ENCODE measurements at places on chromosomes 5 and 9.

DNA sequence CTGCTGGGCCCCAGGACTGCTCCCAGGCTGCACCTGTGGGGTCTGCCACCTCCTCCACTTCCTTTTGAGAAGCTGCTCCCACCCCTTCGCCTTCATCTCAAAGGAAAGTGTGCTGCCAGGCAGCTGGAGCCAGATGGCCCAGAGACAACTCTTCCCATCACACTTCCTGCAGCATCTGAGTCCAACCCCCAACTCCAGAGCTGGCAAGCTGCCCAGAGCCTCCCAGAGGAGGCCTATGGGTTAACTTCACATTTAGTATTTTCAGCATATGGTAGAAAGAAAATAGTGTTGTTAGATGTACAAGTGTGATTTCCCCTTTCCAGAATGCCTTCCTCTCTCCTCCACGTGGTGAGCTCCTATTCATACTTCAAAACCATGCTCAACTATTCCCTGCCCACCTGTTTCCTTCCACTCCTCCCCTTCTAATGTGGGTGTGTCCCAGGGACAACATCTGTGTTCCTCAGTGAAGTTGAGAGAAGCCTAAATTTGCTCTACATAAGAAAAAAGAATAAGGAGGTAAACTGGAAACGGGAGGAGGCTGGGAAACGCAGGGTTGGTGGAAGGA is 38.6 kb upstream of the KCNMB1 start:
- DNase-seq = no peak
- H3K36me3 ChIP-seq = no peaks in the 10 kb centered on the region
- H3K27ac ChIP-seq = peak overlapping the region; percentile 9
- H3K4me1 ChIP-seq = no peaks in the 10 kb centered on the region
- peaks cover 34% of the 10 kb centered on the region for H3K27me3 ChIP-seq

GRCh38 chr5:80122579-80122978 is 87.4 kb downstream of the THBS4 start:
- H3K36me3 ChIP-seq = peaks cover 4% of the 10 kb centered on the region
- no peak for DNase-seq
- H3K27me3 ChIP-seq = no peaks in the 10 kb centered on the region
- peaks cover 26% of the 10 kb centered on the region for H3K4me1 ChIP-seq
- H3K27ac ChIP-seq = no peak overlapping the region

- DNase-seq = no peak
- no peak overlapping the region for H3K4me3 ChIP-seq
- H3K4me1 ChIP-seq = peaks cover 10% of the 10 kb centered on the region
- no peaks in the 10 kb centered on the region for H3K27me3 ChIP-seq
- peaks cover 2% of the 10 kb centered on the region for H3K36me3 ChIP-seq
- no peak overlapping the region for H3K27ac ChIP-seq
Observed at GRCh38 chr9:95087659-95088242, 229.8 kb downstream of the FANCC start.

DNA sequence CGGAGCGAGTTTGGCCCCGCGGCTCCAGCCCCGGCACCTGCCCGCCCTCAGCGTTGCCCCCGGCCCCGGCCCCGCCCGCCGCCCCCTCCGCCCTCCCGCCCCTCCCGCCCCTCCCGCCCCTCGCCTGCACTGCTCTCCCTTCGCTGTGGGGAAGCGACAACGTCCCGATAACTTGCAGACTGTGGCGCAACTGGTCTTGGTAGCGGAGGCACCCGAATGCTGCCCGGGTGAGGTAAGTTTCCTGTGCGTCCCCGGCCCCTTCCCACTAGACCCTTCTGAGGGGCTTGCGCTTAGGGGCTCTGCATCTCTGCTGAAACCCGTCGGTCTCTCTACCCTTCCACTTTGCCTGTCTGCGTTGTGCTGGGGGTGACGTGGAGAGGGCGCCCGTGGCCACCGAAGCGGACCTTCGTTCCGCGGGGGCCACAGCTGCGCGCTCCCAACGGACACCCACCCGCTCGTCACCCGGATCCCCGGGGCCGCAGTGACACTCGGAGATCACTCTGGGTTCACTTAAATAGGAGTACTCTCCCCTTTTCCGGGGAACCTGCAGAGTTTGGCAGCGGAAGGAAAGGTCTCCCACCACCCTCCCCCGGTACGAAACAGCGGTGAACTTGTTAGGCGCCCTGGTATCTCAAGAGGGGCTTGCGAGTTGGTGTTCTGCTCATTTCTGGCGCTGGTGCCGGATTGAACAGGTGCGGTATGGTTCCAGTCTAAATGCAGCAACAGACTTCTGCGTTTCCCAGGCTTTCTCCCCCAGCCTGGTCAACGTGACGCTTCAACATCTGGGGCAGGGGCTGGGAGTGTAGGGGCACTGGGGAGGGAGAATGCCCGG is 707 bp downstream of the PIP5K1B start:
- H3K4me1 ChIP-seq = peaks cover 5% of the 10 kb centered on the region
- H3K27me3 ChIP-seq = peaks cover 93% of the 10 kb centered on the region
- no peak overlapping the region for H3K27ac ChIP-seq
- H3K36me3 ChIP-seq = no peaks in the 10 kb centered on the region

GRCh38 chr9:32942755-32943460 is 58.5 kb downstream of the APTX start:
- no peaks in the 10 kb centered on the region for H3K36me3 ChIP-seq
- H3K4me1 ChIP-seq = no peaks in the 10 kb centered on the region
- no peak overlapping the region for H3K4me3 ChIP-seq

GRCh38 chr9:35526087-35526801 is 36.3 kb downstream of the RUSC2 start:
- H3K36me3 ChIP-seq = no peaks in the 10 kb centered on the region
- peaks cover 3% of the 10 kb centered on the region for H3K4me1 ChIP-seq
- no peak for DNase-seq
- H3K27me3 ChIP-seq = no peaks in the 10 kb centered on the region
- no peak overlapping the region for H3K4me3 ChIP-seq

- no peaks in the 10 kb centered on the region for H3K36me3 ChIP-seq
- no peak overlapping the region for H3K27ac ChIP-seq
- DNase-seq = no peak
- H3K27me3 ChIP-seq = peaks cover 73% of the 10 kb centered on the region
Observed at GRCh38 chr5:159304961-159305595, 25.2 kb downstream of the IL12B start.

- H3K27me3 ChIP-seq = no peaks in the 10 kb centered on the region
- DNase-seq = no peak
- no peaks in the 10 kb centered on the region for H3K36me3 ChIP-seq
- H3K4me3 ChIP-seq = no peak overlapping the region
Observed at GRCh38 chr5:126368239-126368812, 54.9 kb upstream of the GRAMD2B start.

DNA sequence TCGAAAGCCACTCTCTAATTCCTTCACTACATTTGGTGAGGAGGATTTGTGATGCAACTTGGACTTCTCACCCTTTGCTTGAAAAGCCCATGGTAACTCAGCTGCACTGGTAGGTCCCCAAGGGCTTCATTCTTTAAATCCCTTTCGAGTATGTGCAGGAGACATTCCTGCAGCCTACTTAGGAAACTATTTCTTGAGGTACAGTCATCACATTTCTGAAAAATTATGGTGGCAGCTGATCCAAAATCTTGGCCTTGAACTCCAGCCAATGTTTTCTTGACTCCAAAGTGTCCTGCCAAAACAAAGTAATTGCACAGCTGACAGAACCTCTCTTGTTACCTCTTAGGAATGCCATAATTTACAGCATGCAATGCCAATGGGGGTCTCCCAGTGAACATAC is 99.7 kb downstream of the NPR3 start:
- H3K4me1 ChIP-seq = no peaks in the 10 kb centered on the region
- no peaks in the 10 kb centered on the region for H3K36me3 ChIP-seq
- H3K27ac ChIP-seq = no peak overlapping the region

DNA sequence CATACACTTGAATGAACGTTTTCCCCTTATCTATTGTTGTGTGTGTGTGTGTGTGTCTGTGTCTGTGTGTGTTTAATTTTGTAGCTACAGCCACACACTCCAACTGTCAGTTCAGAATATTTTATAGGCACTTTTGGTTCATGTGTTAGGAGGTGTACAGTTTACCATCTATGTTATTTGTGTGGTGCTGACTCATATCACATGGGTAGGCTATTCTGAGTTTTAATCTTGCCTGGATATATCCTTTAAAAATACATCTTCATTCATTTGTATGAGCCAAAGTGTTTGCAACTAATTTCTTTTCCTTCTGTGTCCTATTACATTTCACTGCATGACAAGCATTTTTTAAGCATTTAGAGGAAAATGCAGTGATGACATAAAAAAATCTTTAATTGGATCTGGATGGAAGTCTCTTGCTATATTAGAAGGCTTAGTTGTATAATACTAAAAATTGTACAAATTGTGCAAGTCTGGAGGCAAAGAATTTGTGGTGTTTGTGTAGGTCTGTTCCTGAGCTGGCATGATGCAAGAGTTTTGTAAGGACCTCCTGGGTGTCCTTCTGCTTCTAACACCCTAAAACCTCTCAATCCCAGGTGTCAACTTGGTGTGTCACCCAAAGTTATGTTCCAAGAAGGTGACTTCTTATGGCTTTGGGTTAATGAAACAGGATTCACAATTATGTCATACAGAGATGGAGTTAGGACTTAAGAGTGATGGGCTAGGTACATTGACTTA is 52.4 kb upstream of the HMHB1 start:
- no peaks in the 10 kb centered on the region for H3K27me3 ChIP-seq
- no peak for DNase-seq
- H3K4me1 ChIP-seq = no peaks in the 10 kb centered on the region
- peaks cover 1% of the 10 kb centered on the region for H3K36me3 ChIP-seq

- H3K4me3 ChIP-seq = no peak overlapping the region
- H3K27ac ChIP-seq = no peak overlapping the region
- H3K4me1 ChIP-seq = peaks cover 18% of the 10 kb centered on the region
- peaks cover 59% of the 10 kb centered on the region for H3K27me3 ChIP-seq
Observed at GRCh38 chr5:93577854-93578812, 2.9 kb downstream of the NR2F1-AS1 start.

DNA sequence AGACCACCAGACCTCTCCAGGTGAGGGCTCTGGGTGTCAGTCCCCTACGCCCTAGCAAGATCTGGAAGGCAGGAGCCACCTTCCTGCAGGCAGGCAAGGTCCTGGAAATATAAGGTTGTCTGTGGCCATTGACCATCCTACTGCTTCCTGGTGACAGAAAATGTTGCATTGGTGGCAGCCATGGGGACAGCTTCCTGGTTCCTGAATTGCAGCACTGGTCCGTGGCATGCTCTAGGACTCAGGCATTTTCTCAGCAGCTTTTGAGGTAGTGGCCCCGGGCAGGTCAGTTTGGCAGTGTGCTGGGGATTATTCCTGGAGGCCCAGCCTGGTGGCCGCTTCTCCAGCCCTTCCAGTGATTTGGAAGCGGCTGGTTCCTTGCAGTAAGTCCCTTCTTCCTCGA is 36.6 kb upstream of the KCNMB1 start:
- H3K27ac ChIP-seq = no peak overlapping the region
- peaks cover 4% of the 10 kb centered on the region for H3K4me1 ChIP-seq
- no peak overlapping the region for H3K4me3 ChIP-seq
- DNase-seq = no peak

GRCh38 chr9:114905170-114905940 is 25.0 kb downstream of the TNFSF8 start:
- no peaks in the 10 kb centered on the region for H3K27me3 ChIP-seq
- peaks cover 24% of the 10 kb centered on the region for H3K36me3 ChIP-seq
- DNase-seq = no peak
- H3K27ac ChIP-seq = no peak overlapping the region
- peaks cover 68% of the 10 kb centered on the region for H3K4me1 ChIP-seq

DNA sequence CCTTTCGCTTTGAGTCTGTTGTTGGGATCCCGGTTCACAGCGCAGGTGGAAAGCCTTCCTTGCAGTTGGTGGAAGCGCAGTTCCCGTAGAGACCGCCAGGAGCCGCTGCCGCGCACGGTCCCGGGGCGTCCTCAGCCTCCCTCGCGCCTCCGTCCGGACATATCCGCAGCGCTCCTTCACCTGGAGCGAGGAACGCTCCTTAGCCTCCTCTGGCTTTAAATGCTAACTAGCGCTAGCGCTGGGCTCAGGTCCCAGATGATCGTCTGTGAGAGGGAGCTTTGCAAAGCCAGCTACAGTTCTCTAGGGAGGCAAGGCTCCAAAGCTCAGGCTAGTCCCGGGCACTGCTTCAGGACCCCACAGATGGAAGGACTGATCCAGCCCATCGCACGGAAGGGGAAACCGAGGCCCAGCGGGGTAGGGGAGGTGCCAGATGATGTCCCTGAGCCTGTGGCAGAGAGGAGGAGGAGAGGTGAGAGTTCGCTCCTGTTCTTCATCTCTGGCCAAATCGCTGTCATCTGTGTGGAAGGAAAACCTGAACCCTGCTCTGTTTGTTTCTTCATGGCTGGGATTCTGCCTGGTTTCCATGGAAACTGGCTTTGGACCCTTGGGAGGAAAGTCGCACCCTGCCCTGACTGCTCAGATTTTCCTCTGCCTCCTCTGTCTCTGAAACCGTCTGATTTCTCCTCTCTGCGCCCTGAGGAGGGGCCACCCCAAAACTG is 31.4 kb downstream of the COL15A1 start:
- DNase-seq = peak; percentile 74
- H3K4me1 ChIP-seq = no peaks in the 10 kb centered on the region
- peaks cover 2% of the 10 kb centered on the region for H3K36me3 ChIP-seq
- peak overlapping the region; percentile 32 for H3K4me3 ChIP-seq

DNA sequence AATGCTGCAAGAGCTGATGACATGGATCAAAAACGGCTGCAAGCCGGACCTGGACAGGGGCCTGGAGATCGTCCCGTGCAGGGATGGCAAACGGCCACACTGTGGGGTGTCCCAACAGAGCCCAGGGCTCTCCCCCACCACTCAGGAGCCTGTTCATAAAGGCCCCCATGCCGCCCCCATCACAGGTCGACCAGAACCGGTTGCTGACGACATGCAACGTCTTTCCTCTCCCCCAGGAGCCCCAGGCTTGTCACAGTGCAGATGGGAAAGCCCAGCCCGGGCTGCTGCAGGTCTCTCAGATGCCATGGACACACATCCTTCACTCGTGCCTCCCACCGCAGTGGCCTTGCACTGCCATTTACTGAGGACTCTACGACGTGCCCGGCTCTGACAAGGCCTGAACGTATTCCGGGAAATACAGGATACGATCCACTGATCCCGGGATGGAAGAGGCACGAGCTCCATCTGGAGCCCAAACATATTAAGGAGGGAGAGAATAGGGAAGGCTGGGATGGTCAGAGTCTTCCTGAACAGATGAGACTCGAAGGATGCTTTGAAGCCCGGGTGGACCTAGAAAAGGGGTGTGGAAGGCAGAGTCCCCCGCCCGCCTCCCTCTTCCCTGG is 76.5 kb upstream of the SARDH start:
- no peak overlapping the region for H3K27ac ChIP-seq
- no peaks in the 10 kb centered on the region for H3K27me3 ChIP-seq
- H3K4me3 ChIP-seq = no peak overlapping the region
- no peaks in the 10 kb centered on the region for H3K4me1 ChIP-seq
- H3K36me3 ChIP-seq = peaks cover 1% of the 10 kb centered on the region

DNA sequence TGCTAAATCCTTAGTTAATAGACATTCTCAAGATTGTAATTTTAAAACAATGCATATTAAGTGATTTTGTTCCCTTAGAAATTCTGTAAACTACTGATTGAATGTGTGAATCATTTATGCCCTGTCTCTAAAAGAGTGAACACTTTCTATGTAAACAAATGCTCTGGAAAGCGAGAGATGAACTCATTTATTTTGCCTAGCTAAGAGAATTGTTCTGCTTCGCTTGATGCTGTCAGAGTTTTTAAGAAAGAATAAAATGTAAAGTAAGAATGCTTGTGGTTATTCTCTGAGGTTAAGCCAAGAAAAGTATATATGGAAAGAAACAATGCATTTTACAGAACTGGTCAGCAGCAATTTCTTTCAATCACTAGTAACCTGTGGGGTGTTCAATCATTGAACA is 347.4 kb upstream of the NUDT12 start:
- no peaks in the 10 kb centered on the region for H3K4me1 ChIP-seq
- no peak overlapping the region for H3K4me3 ChIP-seq
- DNase-seq = no peak
- no peak overlapping the region for H3K27ac ChIP-seq
- no peaks in the 10 kb centered on the region for H3K27me3 ChIP-seq

All from central memory CD8-positive, alpha-beta T cell (primary cell).